ENCODE measurements at places on chromosomes 4 and X.

DNA sequence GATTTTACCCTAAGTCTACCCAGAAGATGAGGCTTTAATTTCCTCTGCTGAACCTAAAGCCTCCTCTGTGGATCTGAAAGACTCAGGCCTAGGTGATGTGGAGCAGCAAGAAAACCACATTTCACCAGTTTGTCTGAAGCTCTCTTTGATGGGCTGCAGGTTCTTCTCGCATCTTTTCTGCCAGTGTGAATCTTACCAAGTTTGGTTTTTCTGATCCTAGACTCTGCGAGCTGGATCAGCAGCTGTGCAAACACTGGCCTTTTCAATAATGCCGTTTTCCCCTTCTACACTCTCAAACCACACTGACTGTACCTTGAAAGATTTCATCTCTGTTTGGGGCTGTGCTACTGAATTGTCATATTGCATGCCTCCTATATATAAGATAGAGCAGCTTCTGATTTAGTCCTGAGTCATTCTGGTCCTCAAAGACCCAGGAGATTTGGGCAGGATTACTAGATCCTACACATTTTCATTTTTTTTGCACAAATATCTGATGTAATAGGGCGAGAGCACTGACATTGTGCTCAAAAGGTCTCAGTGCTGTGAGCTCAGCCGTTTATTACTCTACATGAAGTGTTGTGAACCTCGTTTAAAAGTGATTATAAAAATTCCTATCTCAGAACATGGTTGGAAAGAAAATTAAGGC lies 133.6 kb upstream of the FAM9C start:
- no peaks in the 10 kb centered on the region for H3K4me1 ChIP-seq
- no peak for DNase-seq
- H3K27me3 ChIP-seq: no peaks in the 10 kb centered on the region
- H3K27ac ChIP-seq: no peak overlapping the region
- H3K4me3 ChIP-seq: no peak overlapping the region
- H3K36me3 ChIP-seq: no peaks in the 10 kb centered on the region

- no peaks in the 10 kb centered on the region for H3K27me3 ChIP-seq
- H3K4me1 ChIP-seq: no peaks in the 10 kb centered on the region
These were observed 330.5 kb upstream of the AADAT start for GRCh38 chr4:170420255-170420693.

- H3K4me1 ChIP-seq: no peaks in the 10 kb centered on the region
- H3K27me3 ChIP-seq: no peaks in the 10 kb centered on the region
- H3K4me3 ChIP-seq: no peak overlapping the region
- H3K36me3 ChIP-seq: peaks cover 80% of the 10 kb centered on the region
These were observed 56.3 kb downstream of the PKD2 start for GRCh38 chr4:88063634-88064296.

GRCh38 chrX:24020306-24020876 lies 6.6 kb downstream of the KLHL15 start:
- H3K36me3 ChIP-seq: no peaks in the 10 kb centered on the region
- H3K27me3 ChIP-seq: no peaks in the 10 kb centered on the region
- H3K27ac ChIP-seq: no peak overlapping the region
- no peak overlapping the region for H3K4me3 ChIP-seq
- peaks cover 9% of the 10 kb centered on the region for H3K4me1 ChIP-seq

GRCh38 chr4:19832411-19832810 lies 419.3 kb upstream of the SLIT2 start:
- no peak overlapping the region for H3K27ac ChIP-seq
- no peak for DNase-seq
- no peak overlapping the region for H3K4me3 ChIP-seq

- H3K36me3 ChIP-seq: peaks cover 1% of the 10 kb centered on the region
- no peak for DNase-seq
- no peak overlapping the region for H3K27ac ChIP-seq
- H3K27me3 ChIP-seq: no peaks in the 10 kb centered on the region
- no peak overlapping the region for H3K4me3 ChIP-seq
These were observed 80.8 kb downstream of the FGF16 start for GRCh38 chrX:77528034-77528433.

- DNase-seq: no peak
- no peaks in the 10 kb centered on the region for H3K4me1 ChIP-seq
- H3K27ac ChIP-seq: no peak overlapping the region
- no peak overlapping the region for H3K4me3 ChIP-seq
These were observed 52.8 kb downstream of the REPS2 start for GRCh38 chrX:16999275-16999674.

DNA sequence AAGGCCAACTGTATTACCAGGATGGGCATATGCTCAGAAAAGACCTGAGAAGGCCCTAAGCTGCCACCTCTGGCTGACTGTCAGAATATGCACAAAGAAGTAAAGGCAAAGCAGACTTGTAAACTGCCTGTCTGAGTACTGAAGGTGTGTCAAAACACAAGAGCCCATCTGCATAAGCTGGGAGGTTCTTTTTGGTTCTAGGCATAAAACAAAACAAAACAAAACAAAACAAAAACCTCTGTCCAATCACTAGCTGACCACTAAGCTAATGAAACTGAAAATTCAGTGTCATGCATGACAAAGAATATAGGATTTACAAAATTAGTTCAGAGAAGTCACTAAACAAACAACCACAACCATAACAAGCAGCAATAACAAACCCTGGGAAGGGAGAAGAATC lies 20.6 kb downstream of the SH3D19 start:
- H3K27ac ChIP-seq: no peak overlapping the region
- no peak for DNase-seq
- H3K36me3 ChIP-seq: no peaks in the 10 kb centered on the region
- H3K27me3 ChIP-seq: no peaks in the 10 kb centered on the region

- no peak for DNase-seq
- no peak overlapping the region for H3K4me3 ChIP-seq
These were observed 78.3 kb upstream of the UNC5C start for GRCh38 chr4:95627024-95627605.

GRCh38 chr4:80295826-80296225 lies 29.4 kb downstream of the FGF5 start:
- no peaks in the 10 kb centered on the region for H3K27me3 ChIP-seq
- no peaks in the 10 kb centered on the region for H3K36me3 ChIP-seq
- H3K4me1 ChIP-seq: no peaks in the 10 kb centered on the region
- H3K4me3 ChIP-seq: no peak overlapping the region
- H3K27ac ChIP-seq: no peak overlapping the region
- no peak for DNase-seq

GRCh38 chr4:186032259-186032658 lies 36.7 kb upstream of the TLR3 start:
- peak; percentile 47 for DNase-seq
- peaks cover 43% of the 10 kb centered on the region for H3K4me1 ChIP-seq
- H3K27me3 ChIP-seq: no peaks in the 10 kb centered on the region
- H3K4me3 ChIP-seq: no peak overlapping the region

DNA sequence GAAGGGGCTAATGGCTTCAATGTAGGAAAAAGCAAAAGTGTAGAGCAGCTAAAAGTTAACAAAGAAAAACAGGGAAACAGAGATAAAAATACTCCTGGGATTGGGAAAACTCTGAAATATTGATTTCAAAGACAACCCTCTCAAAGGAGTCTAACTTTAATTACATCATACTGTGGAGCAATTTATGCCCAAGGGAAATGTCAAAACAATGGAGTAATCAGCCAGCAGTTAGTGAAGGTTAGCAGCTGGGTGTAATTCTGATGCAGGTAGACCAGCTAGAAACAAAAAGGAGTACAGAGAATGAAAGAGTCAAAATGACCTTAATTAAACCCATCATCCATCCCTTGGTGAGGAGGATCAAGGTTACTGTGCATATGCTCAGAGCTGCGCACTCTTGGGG lies 169.0 kb downstream of the ADAM29 start:
- H3K4me3 ChIP-seq: no peak overlapping the region
- no peaks in the 10 kb centered on the region for H3K4me1 ChIP-seq
- no peak overlapping the region for H3K27ac ChIP-seq
- no peaks in the 10 kb centered on the region for H3K36me3 ChIP-seq
- DNase-seq: no peak
- no peaks in the 10 kb centered on the region for H3K27me3 ChIP-seq

DNA sequence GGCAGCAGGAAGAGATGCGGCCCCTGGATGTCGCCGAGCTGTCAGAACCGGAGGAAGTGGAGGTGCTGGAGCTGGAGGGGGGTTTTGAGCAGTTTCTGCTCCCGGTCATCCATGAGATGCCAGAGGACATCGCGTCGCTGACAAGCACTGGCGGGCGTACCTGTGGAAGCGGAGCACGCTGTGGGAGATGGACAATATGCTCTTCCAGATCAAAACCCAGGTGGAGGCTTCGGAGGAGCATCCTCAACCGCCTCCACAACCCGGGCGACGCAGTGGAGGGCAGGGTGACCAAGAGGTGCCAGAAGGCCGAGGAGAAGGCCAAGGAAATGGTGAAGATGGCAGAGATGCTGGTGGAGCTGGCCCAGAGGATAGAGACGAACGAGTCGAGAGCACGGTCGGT lies 7.6 kb upstream of the CCNQ start:
- peaks cover 12% of the 10 kb centered on the region for H3K4me1 ChIP-seq
- no peak for DNase-seq
- H3K27ac ChIP-seq: no peak overlapping the region
- no peaks in the 10 kb centered on the region for H3K36me3 ChIP-seq
- H3K27me3 ChIP-seq: peaks cover 18% of the 10 kb centered on the region
- no peak overlapping the region for H3K4me3 ChIP-seq

GRCh38 chr4:90127706-90128345 lies 632 bp downstream of the CCSER1 start:
- peak overlapping the region; percentile 66 for H3K4me3 ChIP-seq
- peak overlapping the region; percentile 95 for H3K27ac ChIP-seq
- H3K27me3 ChIP-seq: no peaks in the 10 kb centered on the region
- DNase-seq: peak; percentile 78
- peaks cover 6% of the 10 kb centered on the region for H3K4me1 ChIP-seq
- H3K36me3 ChIP-seq: no peaks in the 10 kb centered on the region

GRCh38 chrX:132809581-132809980 lies 148.8 kb downstream of the HS6ST2 start:
- H3K36me3 ChIP-seq: no peaks in the 10 kb centered on the region
- no peaks in the 10 kb centered on the region for H3K4me1 ChIP-seq
- H3K4me3 ChIP-seq: no peak overlapping the region
- no peak overlapping the region for H3K27ac ChIP-seq
- no peak for DNase-seq

GRCh38 chrX:13364230-13364857 lies 44.5 kb upstream of the ATXN3L start:
- no peaks in the 10 kb centered on the region for H3K4me1 ChIP-seq
- H3K27ac ChIP-seq: no peak overlapping the region
- H3K4me3 ChIP-seq: no peak overlapping the region
- H3K27me3 ChIP-seq: no peaks in the 10 kb centered on the region
- DNase-seq: no peak

- H3K27ac ChIP-seq: no peak overlapping the region
- DNase-seq: no peak
- no peaks in the 10 kb centered on the region for H3K36me3 ChIP-seq
- no peak overlapping the region for H3K4me3 ChIP-seq
- no peaks in the 10 kb centered on the region for H3K4me1 ChIP-seq
These were observed 26.4 kb downstream of the CASP6 start for GRCh38 chr4:109676886-109677285.

DNA sequence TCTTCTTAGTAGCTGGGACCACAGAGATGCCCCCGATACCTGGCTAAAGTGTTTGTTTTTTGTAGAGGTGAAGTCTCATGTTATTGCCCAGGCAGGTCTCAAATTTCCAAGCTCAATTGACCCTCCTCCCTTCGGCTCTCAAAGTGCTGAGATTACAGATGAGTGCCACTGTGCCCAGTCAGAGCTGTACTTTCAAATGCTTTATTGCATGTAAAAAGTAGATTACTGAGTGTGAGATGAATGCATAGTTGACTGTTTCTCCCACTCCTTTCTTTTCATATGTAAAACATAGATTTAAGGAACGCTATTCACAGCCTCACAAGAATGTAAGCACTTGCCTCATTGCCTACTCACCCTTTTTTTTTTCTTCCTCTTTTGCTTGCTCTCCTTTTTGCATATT lies 984.4 kb upstream of the PABPC4L start:
- H3K27me3 ChIP-seq: no peaks in the 10 kb centered on the region
- no peak for DNase-seq
- no peak overlapping the region for H3K27ac ChIP-seq
- no peaks in the 10 kb centered on the region for H3K4me1 ChIP-seq

DNA sequence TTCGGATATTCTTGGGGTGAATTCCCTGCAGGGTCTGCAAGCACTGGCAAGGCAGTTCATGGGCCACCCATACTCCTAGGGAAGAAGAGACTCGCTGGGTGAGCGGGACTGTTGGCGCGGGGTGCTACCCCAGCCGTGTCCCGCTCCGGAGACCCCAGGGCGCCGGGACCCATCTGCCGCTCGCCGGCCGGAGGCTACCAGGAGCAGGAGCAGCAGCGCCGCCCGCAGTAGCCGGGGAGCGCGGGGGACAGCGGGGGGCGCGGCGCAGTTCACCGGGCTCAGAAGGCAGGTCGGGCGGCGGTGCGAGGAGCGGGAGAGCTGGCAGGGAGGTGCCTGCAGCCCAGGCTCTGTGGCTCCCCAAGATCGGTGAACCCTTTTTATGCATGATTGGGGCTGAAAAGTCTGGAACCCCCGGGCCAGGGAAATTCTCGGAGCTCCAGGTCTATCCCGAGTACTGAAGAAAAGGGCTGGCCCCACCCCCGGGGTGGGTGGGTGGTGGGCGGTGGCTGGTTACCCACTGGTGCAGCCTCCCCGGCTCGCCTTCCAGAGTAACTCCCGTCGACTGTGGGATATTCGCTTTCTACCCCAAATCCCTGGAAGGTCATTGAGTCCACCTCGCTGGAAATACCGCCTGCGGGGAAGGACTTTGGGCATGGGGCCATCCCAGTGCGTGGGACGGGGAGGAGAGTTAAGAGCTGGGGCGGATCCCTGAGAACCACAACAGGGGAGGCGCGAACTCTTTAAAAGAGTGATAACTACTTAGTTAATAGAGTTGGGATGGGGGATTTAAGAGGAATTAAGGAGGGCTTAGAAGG lies 37.6 kb downstream of the PF4 start:
- peaks cover 12% of the 10 kb centered on the region for H3K27me3 ChIP-seq
- no peak overlapping the region for H3K27ac ChIP-seq
- H3K4me3 ChIP-seq: peak overlapping the region; percentile 35
- peak; percentile 35 for DNase-seq
- H3K36me3 ChIP-seq: no peaks in the 10 kb centered on the region

DNA sequence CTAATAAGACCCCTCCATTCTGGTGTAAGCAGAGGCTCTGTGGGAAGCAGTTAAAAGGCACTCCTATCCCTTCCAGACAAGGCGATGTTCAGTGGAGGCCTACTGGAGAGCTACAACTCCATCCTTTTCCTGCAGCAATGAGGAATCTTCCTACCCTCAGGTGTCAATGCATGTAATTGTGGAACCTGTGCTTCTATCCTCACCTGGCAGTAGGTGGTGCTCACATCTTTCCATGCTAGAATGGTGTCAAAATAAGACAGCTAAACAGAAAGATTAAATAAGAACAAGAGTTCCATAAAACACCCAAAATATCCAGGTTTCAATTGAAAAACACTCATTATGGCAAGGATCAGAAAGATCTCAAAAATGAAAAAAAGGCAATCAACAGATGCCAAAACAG lies 224.6 kb downstream of the IL15 start:
- no peaks in the 10 kb centered on the region for H3K27me3 ChIP-seq
- no peaks in the 10 kb centered on the region for H3K4me1 ChIP-seq
- H3K4me3 ChIP-seq: no peak overlapping the region
- no peak for DNase-seq
- H3K36me3 ChIP-seq: no peaks in the 10 kb centered on the region

- H3K27ac ChIP-seq: peak overlapping the region; percentile 99
- DNase-seq: no peak
- peaks cover 13% of the 10 kb centered on the region for H3K36me3 ChIP-seq
- H3K27me3 ChIP-seq: no peaks in the 10 kb centered on the region
- peak overlapping the region; percentile 84 for H3K4me3 ChIP-seq
- H3K4me1 ChIP-seq: peaks cover 71% of the 10 kb centered on the region
These were observed 1.7 kb downstream of the SEC31A start for GRCh38 chr4:82889287-82889686.

All from stomach (tissue), 19 donors.